CD4-positive, alpha-beta T cell treated with Interleukin-12 subunit alpha and Interleukin-12 subunit beta, for 1 hour (primary cell): ENCODE measurements at places on chromosomes 16 and 17.

DNA sequence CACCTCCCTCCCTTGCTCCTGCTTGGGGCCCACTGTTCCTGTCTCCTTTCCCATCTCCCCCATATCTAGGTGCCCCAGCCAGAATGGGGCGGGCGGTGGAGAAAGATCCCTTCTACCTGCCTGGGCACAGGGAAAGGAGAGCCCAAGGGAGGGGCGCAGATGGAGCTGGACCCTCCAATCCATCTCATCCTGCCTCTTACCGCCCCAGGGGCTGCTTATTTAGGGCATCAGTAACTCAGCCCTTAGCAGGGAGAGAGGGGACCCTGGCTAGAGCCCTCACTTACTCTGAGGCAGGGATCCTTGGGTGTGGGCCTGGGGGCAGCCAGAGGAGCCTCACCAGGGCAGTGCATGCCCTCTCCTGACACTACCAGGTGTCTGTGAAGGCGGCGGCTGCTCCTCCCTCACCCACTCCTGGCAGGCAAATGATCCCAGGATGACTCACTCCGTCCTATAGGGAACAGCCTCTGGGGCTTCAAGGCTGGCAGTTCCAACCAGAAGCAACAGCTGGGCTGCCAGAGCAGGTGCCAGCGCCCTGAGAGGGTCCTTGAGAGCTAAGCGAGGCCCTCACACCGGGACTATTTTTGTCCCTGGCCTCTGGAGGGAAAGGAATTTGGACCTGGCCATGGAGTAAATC is 16.3 kb upstream of the BCAR1 start:
- DNase-seq = no peak

GRCh38 chr17:65362826-65363225 is 198.6 kb downstream of the AXIN2 start:
- DNase-seq = no peak

- peak; percentile 64 for DNase-seq
Measured at GRCh38 chr17:68431661-68432071, 25.6 kb downstream of the WIPI1 start.

DNA sequence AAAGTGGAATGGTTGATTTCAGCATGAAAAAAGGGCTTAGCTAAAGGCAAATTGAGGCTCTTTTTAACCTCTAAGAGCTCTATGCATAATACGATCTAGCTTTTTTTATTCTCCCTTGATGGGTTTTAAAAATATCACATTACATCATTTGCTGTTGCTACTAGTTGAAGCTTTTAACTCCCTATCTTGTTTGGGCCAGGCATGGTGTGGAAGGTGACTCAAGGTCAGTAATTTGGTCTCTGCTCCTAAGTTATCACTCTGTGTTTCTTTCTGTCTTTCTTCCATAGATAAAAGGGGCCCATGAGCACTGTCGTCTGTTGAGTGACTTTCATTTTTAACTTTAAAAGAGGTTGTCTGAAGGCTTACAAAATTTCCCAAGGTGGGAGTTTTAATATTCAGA is 58.1 kb upstream of the GOT2 start:
- no peak for DNase-seq

DNA sequence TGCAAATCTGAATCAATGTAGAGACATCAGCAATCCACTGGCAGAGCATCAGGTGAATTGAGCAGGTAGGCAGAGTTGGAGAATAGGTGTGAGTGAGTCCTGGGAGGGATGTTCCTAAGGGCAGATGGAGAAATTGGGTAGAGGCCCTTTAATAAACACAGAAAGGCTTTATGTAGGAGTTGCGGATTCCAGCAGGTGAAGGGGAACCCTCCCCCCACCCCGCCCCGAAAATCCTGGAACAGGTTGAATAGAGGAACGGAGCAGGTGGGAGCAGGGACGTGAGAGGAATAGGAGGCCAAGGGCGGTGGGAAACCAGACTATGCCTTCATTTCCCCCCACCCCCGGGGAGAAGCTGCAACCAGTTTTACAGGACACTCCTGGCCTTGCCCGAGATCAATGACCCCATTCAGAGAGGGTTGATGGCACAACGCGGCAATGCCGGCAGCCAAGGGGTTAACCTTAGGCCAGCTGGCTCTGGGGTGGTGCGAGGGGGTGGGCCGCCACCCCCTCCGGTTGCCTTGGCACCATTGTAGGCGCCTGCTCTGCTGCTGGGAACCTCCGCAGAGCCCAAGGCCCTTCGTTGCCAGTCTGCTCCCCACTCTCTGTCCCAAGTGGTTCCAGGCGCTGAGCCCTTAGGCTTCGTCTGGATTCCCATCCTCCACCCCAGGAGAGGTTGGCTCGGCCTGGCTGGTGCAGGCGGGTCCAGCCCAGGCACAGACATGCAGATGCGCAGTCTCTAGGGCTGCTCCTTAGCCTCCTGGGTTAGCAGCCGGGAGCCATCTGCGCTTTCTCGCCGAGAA is 814 bp upstream of the RUNDC3A start:
- DNase-seq = no peak

- no peak for DNase-seq
Measured at GRCh38 chr16:19396555-19397011, 21.1 kb upstream of the TMC5 start.

- DNase-seq = peak; percentile 30
Measured at GRCh38 chr17:62652251-62653001, 25.0 kb downstream of the MRC2 start.

DNA sequence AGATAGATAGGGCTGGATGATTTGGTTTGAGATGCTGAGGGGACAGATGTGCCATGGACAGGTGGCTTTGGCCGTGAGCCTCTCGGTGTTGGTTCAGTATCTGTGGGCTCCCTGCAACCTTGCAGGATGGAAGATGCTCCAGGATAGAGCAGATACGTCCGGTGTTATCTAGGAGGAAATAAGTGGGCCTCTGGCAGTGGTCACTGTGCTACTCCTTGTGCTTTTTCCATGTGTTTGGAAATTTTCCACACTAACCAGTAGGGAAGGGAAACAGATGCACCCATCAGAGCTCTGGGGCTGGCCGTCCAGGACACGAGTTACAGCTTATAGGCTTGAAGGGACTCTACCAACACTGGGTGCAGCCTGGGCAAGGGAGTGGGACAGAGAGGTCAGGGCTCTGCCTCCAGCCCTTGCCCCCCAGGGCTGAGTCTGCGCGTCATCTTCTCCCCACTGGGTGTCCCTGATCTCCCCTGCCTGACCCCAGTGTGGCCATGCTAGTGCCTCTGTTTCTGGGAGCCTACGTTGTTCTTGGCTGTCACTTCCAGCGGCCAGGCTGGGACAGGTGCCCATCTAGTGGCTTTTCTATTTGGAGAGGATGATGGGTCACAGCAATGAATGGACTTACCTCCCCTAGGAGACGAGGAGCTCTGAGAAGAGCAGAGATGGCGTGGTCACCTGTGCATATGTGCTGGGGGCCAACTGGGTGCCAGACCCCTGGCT is 166.9 kb downstream of the SEC14L1 start:
- no peak for DNase-seq

DNA sequence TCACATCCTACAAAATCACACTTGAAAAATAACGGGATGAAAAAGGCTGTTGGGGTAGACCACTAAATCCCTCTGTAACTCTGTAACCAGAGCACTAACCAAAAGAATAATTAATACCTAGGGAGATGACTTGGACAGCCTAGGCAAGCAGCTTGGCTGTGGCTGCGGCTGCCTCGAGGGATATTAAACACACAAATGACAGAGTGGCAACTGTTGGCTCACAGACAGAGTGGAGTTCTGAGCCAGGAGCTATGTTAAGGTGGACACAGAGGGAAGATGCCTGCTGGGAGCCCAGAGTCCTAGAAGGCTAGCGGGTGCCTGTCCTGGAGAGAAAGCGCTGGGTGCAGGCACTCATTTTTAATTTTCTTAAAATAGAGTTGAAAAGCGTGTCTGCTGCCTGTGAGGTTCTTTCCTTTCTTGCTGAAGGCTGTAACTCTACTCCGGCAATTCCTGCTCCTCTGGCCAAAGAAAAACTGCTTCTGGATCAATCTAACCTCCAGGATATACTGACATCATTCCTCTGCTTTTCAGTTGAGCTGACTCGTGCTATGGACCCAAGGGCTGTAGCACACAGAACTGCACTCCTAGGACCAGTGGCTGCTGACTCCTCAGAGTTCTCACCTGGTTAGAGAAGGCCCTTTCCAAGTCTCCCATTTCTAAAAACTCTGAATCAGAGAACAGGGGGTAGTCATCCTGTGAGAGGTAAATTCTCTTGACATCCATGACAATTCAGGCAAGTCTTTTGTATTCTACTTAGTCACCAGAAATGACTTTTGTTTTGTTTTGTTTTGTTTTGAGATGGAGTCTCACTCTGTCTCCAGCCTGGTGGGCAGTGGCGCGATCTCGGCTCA is 147.9 kb downstream of the STX8 start:
- DNase-seq = no peak

DNA sequence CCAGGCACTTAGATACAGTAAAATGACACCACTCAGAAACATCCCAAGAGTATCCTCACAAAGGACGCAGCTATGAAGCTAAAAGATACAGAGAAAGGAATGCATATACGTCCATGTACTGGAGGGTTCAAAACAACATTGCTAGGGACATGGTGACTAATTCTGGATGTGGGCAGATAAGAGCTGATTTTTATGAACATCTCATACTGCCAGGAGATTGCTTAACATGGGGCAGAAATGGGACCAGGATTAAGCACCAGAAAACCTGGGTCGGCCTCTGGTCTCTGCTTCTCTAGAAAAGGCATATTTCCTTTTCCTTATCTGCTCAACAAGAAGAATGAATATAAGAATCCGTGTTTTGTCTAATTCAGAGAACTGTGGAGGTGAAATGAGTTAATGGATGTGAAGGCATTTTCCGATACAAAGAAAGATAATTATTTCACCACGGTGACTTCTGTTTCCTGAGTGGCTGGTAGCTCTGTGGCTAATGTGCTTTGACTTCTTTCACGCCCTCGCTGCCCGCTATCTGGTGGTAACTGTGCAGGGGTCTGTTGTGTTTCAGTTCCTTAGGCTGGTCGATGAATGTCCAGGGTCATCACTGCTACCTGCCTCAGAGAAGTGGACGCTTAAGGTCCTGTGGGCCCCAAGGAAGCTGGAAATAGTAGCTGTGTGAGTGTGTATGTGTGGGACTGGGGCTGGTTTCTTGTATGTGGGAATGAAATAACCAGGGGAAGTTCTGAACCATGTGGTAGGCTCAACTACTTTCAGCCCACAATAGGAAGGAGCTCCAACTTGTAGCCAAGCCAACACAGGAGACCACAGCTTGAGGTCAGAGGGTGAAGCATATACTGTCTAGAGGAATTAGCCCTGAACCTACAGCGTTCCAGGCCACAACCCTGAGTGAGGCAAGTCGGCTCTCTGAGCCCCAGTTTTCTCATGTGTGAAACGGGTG is 15.8 kb upstream of the CCL5 start:
- peak; percentile 61 for DNase-seq

DNA sequence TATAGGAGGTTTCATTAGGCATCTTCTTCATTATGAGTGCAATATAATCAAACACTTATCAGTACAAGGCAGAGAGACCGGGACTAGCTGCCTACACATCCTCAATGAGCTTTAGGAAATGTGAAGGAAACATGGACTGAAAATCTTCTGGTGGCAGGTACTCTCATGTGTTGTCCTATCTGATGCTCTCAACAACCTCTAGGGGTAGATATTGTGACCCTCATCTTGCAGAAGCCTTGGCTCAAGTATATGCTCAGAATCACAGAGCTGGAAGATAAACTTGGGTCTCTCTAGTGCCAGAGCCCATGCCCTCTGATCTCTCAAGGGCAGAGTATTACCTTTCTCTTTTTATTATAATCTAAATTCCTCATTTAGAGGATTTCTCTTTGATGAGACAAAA is 181.6 kb upstream of the C17orf78 start:
- DNase-seq = no peak

DNA sequence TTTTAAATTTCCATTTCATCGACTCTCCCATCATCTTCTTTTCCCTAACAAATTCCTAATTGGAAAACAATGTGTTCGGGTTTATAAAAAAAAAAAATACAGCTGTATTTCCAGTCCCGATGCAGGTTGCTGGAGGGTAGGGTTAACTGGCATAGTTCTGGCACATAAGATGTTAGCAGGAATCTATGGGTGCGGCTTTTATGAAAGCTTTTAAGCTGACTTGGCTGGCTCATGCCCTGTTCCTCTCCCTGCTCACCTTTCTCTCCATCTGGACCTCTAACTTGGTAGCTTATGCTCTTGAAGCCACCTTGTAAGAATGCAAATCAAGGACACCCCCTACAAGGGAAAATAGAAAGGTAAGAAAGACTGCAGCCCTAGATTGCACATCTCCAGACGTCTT is 33.2 kb upstream of the KCNJ2 start:
- no peak for DNase-seq

DNA sequence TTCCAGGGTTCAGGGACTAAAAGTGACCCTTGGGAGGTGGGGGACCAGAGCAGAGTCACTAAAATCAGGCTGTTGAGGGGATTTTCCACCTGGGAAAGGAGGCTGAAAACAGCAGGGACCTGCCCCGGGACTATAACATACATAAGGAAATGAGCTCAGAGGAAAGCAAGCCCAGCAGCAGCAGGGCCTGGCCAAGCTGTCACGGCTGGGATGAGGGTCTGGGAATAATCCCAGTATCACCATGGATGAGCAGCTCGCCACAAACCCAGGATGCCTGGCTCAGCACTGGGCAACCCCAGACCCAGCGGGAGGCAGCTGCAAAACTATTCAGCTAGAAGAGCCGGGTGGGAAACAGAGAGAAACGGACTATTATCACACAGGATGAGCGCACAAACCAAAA is 72.4 kb downstream of the RPH3AL start:
- DNase-seq = no peak

DNA sequence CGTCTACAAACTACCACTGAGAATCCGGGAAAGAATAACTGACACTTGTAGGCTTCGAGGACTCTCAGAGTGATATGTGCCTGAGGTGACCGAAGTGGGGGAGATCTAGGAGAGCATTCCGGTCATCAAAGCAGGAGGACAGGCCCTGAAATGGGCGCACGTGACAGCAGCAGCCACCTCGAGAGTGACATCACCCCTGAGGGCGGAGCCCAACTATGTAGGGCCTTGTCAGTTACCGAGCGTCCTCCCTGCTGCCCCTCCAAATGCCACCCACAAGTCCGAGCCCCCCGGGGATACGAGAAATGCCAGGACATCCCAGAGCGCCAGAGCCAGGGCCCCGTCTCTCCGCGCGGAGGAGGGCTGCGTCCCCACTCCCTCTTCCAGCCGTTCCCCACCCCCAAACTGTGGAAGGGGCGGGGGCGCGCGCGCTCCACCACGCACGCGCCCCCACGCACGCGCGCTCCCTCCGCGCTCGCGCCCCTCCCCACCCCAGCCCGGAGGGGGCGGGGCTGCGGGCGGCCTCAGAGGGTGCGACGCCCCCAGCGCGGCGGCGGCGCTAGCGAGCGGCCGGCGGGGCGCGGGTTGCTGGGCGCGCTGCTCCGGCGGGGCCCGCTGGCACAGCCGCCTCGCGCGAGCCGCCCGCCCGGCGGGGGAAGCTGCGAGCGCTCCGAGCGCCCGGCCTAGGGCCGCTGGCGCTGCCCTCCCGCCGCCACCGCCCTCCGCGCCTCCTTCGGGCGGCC is at the start of gene TANC2:
TSS of gene TANC2 (plus strand) at position 550 of the 740 bp plus-strand sequence. CDS start 43,325 bp downstream, outside the sequence.
- DNase-seq = peak; percentile 89
